ENCODE measurements at places on chromosomes 2 and 18.

GRCh38 chr2:64276417-64277095 is 132.3 kb upstream of the PELI1 start:
- no peak for DNase-seq

- DNase-seq, result no peak
Measured at GRCh38 chr2:105114551-105114950, 76.7 kb downstream of the MRPS9 start.

DNA sequence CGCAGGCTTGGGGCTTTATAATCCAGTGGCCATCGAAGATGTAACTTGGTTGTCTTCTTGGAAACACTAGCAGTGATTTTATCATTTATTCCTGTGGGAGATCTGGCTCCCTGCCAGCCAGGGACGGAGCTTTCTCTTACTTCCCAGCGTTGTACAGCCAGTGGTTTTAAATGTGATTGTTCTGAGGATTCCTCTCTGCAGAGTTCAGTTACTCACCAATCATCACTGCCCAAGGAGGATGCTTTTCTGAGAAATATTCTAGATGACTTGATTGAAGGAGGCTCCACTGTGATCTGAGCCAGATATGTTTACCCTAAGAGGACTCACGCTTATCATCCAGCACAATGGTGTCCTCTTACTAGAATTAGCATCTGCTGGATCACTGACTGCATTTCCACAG is 744.3 kb downstream of the RNF144A start:
- DNase-seq, result no peak

DNA sequence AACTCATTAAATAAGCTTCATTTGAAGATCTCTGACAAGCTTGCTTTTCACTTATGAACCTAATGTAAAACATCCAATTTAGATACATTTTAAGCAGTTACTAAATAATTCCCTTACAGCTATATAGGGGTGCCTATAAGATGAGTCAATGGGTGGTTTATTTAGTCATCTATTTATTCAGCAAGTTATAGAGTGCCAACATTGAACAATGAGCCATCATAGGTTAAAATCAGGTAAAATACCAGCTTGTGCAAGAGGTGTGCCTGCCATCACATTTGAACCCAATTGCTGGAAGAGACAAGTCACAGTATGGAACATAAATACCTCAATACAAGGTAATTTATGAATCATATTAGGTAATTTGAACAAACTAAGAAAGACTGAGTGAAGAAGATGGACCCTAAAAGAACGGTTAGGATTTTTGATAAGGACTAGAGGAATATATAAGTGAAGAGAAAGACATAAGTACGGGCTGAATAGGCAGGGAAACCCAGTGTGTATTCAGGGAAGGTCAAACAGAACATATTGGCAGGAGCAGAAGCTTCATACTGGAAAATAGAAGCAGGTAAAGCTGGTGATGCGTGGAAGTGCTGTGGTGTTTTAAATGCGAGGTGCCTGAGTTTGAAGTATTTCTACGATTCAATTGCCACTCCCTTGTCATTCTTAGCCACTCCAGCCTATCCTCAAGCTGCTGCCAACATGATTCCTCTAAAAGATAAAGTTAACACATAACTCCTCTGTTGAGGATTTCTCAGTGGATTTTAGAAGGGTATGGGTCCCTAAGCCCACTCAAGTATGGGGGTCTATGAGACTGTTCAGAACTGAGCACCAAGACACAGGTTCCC is 18.9 kb upstream of the STAT4 start:
- DNase-seq, result no peak

DNA sequence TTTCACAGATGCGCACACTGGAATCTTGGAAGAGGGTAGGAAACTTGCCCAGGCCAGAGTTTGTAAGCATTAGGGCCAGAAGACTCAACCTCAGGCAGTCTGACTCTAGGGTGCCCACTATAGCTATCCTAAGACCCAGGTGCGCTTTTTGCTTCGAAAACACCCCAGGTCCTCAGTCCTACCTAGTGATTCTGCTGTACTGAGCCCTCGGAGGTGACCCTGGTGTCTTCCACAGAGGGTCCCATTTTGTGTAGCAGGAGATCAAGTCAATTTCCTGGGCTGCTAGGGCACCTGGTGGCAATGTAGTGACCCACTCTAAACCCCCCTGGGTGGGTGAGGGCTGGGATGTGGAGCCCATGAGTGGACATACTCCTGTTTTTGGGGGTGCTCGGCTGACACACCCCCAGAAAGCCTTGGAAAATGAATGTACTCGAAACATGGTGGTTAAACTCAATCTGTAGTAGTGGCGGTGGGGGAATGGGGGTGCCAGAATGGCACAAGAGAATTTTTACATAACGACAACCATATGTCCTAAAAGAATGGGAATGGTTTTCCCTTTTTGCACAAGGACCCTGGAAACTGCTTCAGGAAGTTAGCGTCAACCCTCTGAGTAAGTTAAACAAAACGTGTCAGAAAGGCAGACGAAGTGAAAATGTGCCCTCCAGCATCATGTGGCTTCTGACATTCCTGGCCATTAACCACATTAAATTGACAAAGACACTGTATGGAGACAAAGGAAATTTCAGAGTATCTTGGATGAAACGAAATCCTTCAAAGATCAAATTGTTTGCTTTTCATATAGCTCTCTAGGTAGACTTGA is 218.0 kb upstream of the COPS8 start:
- DNase-seq, result no peak

GRCh38 chr18:11167778-11168177 is 18.4 kb upstream of the PIEZO2 start:
- DNase-seq, result no peak

DNA sequence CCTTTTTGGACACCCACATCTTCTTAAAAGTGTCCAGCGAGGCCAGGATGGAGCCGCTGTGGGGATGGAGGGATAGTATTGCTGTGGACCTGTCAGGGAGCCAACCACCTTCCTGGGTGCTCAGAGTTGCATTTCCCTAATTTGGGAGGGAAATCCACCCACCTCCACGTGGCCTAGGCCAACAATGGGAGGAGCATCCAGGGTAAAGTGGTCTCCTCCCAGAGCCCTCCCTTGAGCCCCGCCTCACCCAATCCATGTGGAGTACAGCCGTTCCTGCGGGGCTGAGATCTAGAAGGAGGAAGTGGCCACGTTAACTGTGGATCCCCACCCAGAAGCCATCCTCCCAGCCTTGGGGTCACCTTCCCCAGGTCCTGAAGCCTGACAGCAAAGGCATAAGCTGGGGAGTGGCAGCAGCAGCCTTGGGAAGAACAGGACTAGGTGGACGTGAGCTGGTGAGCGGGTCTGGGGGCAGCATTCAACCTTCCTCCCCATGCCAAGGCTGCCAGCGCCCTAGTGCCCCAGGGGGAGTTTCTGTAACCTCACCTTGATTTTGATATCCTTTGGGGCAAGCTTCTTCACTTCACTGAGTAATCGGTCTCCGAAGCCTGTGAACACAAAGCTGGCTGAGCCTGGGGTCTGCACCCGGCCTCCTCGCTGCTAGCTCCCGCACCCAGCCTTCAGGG is 6.8 kb downstream of the ACTR1B start:
- no peak for DNase-seq

DNA sequence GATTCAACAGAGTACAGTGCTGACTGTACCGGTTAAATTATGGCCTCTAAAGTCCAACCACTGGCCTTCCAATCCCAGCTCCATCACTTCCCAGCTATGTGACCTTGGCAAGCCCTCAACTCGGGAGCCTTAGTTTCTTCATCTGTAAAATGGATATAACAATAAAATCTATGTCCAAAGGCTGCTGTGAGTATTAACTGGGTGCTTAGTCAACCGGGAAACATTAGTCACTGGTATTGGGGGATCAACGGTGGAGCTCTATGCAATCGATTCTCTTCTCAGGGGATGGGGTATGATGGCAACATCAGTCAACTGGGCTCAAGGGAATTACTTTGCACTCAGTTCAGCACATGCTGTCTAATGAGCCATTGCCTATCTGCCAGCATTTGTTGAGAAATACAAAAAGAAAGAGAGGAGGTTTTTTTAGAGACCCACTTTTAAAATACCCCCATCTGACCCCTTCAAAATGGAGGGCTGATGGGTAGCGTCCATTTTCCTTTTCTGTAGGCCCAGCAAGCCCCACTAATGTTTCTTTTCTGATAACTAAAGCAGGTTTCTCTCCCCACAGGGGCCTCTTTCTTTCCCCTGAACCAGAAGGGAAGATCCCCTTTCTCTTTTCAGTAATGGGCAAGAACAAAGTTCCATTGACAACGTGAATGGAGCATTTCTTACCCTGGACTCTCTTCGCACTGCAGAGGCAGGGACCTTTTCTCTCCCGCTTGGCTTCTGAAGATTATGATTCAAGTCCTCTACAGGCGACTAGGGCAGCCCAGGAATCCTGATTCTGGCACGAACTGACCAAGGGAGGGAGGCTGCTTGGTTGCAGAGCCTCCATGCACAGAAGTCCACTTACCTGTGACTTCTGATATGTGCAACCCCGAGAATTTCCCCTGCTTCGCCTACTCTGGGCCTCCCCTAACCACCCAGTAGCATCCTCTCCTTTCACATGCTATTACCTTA is 8.7 kb upstream of the AGFG1 start:
- DNase-seq, result no peak

GRCh38 chr18:22839340-22839821 is 93.7 kb upstream of the RBBP8 start:
- DNase-seq, result no peak

DNA sequence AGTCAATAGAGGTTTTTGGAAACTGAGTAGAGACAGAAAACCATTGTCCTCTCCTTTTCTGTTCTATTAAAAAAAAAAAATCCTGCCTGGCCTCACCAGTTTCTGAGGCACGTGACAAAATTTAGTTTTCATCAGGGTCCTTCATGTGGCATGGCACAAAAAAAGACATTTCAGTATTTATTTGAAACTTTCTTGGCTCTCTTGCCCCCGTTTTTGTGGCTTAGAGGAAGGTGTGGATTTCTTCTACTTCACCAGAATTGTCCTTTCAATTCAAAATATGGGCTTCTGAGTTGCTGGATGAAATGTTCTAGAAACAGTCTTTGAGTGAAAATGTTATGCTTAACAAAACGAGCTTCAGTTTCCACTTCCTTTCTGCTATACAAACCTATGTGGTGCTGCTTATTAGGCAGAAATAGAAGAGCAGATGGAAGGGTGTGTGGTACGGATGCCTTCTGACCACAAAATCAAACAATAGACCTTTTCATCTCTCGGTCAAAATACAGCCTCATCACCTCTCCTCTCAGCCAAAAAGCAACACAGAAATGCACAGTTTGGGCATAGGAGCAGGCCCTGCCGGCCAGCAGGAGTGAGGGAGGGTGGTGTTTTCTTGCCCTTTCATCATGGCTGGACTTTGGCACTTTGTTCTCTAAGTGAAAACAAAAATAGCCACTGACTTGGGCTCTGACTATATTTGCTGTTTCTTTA is 89.2 kb downstream of the SH3RF3 start:
- no peak for DNase-seq

DNA sequence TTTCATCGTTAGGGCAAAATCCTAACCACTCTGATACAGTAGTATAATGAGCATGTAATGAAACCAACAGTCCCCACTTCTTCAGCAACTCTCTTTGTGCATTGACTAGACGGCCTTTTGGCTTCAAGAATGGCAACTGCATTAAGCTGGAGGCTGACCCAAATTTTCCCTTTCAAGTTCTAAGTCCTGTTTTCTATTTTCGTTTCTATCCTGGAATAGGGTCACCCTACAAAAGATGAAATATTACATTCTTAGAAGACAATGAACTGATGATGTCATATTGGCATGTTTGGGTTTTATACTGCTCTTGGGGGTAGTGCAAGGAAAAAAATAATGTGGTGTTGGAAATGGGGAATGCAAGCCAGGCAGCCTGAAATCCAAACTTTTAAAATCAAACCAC is 254.4 kb downstream of the ETAA1 start:
- no peak for DNase-seq

- no peak for DNase-seq
Measured at GRCh38 chr2:241545106-241545505, 13.4 kb upstream of the BOK start.

- no peak for DNase-seq
Measured at GRCh38 chr18:9365406-9365805, 30.8 kb downstream of the TWSG1 start.

DNA sequence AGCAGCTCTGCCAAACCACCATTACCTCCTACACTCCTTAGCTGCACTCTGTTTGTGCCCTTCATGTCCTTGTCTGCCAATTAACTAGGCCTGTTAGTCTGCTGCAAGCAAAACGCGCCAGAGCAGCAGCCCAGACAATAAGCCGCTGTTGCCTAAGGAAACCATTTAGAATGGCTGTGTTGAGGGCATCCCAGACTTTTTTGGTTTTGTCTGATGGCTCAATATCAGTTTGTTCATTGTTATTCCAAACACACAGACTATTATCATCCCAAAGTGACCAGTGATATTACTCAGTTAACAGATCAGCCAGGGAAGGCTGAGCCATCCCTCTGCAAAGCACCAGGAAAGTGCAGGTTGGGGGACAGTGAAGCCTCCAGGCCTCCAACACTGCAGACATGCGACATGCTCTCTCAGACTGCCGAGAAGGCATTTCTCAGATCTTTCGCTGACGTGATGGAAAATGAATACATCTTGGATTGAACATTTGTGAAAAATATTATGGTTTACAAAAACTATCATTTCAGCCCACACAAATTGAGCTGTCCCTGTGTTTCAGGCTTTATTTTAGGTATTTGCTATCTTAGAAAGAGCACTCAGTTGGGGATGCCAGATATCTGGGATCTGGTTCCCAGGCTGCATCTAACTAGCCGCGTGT is 182.0 kb upstream of the HNRNPA3 start:
- DNase-seq, result no peak

- DNase-seq, result no peak
Measured at GRCh38 chr2:207819839-207820784, 50.4 kb upstream of the FZD5 start.

DNA sequence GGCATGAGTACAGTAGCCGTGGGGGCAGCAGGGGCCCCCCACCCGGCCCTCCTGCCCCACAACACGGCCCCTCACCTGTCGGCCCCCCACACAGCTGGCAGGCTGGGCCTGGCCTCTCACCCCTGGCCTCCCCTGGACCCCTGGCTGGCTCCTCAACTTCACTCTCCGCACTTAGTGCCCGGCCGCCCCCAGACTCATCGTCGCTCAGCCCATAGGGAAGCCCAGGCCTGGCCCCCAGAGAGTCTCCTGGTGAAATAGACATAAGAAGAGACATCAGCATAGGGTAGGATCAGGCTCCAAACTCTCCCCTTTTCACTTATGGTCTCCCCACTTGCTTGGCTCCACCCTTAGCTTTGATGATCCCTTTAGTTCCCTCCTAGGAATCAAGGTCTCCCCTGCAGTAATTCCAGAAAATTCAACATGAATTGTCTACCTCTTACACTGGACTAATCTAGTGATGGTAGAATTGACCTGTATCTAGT is 1.7 kb downstream of the ZNF513 start:
- DNase-seq, result no peak

DNA sequence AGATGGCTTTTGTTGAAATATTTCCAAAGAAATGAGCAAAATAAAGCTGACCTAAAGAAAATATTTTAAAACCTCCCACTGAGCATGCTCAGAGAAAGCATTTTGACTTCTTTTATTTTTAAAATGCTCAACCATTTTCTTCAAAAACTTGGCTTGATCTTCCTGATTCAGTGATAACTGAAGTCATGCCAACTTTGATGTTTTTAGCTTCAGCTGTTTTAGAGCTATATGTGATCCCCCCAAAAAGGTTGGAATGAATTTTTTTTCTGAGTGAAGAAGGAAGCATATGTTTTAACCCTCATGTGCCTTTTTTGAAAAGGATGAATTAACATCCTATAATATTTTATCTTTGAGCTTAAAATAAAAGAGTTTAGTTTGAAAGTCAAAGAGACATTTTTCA is 612.0 kb downstream of the ARHGAP15 start:
- DNase-seq, result no peak
